ENCODE measurements at places on chromosomes 11 and 22.

DNA sequence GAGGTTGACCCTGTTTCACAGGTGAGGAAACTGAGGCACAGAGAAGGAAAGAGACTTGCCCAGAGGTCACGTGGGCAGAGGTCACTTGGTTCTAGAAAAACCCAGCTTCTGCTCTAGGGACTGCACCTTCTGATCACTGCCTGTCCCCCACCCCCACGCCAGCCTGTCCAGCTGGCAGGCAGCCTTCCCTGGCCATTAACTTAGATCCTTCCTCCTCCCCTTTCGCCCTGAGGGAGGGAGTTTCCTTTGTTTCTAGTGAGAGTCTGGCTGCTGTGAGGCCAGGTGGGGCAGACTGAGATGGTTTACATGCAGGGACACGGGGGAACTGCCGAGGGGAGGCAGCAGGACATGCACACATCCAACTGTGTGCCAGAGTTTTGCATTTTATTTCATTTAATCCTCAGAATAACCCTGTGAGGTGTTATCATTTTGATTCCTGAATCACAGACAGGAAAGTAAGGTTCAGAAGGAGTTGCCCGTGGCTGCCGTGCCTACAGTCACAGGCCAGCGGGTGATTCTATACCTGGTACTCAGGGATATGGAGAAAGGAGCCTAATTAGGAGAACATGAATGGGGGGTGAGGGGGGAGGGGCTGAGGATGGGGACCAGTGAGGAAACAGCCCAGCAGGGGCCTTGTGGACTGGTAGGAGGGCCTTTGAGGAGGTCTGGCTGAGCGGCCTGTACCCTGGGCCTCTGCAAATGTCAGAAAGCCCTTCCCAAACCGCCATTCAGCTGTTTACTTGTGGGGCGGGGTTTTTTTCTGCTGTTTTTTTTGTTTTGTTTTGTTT lies 3.4 kb downstream of the FAM83F start:
- no peak for DNase-seq

DNA sequence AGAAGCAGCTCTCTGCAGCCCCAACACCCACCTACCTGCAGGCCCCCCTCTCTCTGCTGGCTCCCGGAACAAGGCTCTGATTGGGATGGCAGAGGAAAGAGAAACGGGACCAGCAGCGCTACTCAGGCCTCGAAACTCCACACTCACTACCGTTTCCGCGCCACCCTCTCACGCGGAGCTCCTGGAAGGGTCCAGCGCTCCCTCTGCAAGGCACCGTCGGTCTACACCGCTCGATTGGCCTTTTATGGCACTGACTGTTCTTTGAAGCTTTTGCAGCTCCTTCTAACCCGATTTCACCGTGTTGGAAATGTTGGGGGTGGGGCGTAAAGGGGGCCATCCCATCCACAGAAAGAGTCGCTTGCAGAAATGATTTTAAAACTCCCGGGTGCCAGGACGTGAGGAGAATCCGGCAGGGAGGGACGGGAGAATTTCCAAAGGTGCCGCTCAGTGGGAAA lies 323 bp upstream of the PANX1 start:
- DNase-seq = no peak

- DNase-seq = no peak
Observed at GRCh38 chr11:123457187-123457770, 27.2 kb downstream of the GRAMD1B start.

GRCh38 chr11:2803186-2804091 lies 82.1 kb downstream of the CDKN1C start:
- no peak for DNase-seq

GRCh38 chr11:73149105-73149504 lies 7.0 kb upstream of the FCHSD2 start:
- no peak for DNase-seq

DNA sequence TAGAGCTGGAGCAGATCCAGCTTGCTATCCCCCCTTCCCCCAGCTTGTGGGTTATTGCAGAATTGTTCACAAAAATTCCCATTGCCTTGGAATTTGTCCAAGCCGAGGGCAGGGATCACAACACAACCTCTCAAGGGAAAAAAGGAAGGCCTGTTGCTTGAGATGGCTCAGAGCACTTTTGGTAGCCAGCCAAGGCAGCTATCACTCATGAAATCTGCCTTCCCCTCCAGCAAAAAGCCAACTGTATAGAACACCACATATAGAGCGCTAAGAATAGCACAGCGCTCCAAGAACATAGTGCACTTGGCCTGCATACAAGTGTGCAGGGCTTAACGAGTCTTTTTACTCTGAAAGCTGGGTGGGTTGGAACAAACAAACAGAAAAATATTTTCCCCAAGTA lies 46.2 kb downstream of the FAM83F start:
- DNase-seq = no peak

- DNase-seq = no peak
Observed at GRCh38 chr11:59776210-59777066, 21.3 kb downstream of the STX3 start.

- no peak for DNase-seq
Observed at GRCh38 chr11:57901756-57902155, 121.9 kb upstream of the OR9Q1 start.

Data from stimulated activated CD8-positive, alpha-beta memory T cell treated with anti-CD3 and anti-CD28 coated beads, Interleukin-7, amount 100 ng/mL, for 48 hours (primary cell).